ENCODE measurements at places on chromosomes 4 and X.

DNA sequence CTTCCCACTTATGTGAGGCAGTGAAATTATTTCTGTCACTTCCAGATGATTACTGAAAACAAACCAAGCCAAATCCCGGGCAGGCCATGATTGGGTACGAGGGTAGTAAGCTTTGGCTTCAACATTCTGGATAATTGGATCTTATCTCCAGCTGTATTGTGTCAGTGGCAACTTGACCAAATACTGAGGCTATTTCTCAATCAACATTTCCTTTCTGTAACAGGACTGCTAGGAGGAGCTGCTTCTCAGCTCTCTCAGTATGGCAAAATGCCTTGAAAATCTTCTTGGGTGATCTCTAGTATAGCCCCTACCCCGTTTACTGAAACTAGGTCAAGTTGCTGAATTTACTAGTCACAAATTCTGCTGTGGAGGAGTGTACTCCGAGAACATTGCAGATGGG, 169.3 kb upstream of the FRMPD4 start:
- no peak for DNase-seq

DNA sequence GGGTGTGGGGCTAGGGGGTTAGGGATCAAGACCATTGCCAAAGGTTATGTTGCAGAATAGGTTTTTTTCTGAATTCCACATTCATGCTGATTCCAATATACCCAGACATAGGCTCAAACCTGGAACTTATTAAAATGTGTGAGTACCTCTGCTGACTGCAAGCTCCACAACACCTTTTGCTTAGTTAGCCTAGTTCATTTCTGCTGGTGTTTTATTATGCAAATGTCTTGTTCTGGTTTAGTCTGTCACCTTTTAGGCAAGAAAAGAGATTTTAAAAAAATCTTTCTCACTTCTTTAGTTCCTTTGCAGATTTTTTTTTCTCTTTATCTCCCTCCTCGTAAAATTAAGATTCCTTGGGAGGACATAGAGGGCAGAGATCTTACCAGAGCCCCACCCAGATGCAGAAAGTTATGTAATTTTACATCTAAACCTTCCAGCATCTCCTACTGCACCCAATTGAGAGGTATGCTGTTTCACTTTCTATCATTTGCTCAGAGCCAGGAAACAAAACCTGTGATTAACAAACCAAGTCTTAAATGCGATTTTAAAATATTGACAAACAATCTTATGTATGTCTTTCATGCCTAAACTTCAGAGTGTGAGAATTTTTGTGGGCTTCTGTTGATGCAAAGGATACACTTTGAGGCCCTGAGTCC, 190.7 kb upstream of the CLNK start:
- no peak for DNase-seq

DNA sequence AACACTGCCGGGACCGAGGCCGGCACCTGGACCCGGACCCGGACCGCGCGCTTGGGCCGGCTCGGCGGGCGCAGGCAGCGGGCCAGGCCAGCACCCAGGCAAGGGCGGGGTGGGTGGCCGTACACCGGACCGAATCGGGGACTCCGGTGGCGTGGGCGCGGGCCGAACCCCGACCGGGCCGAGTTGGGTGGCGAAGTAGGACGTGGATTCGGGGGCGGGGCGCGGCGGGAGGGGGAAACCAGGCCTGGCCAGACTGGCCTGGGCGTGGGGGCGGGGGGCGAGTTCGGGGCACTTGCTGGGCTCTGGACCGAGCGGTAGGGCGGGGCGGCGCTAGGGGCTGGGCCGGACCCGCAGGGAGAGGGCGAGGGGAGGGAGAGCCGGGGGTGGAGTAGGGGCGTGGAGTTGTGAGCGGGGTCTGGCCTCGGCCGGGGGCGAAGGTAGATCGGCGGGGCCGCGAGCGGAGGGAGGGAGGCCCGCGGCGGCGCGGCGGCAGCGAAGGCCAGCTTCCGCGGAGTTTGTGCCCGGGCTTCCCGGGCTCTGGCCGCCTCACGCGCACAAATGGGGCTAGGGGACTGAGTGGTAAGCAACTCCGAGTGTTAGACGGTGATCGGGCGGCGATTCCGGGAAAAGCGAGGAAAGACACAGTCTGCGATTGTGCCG, 1.8 kb upstream of the BCORL1 start:
- DNase-seq: peak; percentile 38

DNA sequence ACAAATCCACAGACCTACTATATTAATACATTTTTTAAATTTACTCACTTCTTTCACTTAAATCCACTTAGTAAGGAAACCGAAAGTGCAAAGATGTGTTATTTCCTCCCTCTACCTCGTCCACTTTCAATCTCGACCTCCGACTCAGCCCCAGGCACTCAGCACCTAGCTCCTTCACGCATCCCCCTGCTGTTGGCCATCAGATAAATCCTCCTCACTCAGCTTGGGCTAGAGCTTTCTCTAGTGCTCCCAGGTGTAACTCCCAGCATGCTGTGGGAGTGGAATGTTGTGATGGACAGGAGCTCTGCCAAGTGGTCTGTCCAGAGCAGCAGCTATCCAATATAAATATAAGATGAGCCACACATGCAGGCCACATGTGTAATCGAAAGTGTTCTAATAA, 26.7 kb upstream of the TEC start:
- DNase-seq: no peak

GRCh38 chr4:60737858-60738257, 462.3 kb upstream of the ADGRL3 start:
- peak; percentile 65 for DNase-seq

DNA sequence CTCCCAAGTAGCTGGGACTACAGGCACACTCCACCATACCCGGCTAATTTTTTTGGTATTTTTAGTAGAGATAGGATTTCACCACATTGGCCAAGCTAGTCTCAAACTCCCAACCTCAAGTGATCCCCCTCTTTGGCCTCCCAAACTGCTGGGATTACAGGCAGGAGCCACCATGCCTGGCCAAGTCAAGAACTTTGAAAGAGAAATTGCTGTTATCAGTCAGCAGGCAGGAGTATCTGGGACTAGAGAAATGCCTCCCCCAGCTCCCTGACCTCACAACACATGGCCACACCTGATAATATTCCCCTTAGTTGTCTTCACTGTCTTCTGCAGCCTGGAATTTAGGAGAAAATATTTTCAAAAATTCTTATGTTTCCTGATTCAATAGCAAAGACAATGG, 7.4 kb downstream of the TXK start:
- DNase-seq: no peak

DNA sequence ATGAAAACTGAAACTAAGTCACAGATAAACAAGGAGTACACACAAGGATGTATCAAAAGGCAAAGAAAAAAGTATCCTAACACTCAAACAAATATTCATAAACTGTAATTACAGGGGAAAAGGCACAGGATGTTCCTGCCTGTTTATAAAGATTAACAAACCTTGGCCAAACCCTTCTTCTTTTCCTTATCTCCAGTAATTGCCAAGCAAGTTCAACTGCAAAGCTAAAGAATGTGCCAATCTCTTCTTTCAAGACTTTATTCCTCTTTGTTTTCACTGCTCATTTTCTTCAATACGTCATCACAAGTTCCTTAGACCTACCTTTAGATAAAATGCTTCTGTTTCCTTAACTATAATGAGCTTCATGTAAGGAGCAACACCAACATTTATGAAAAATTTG, 171.2 kb downstream of the AMELX start:
- no peak for DNase-seq

GRCh38 chrX:16628946-16629595, 20.9 kb upstream of the S100G start:
- DNase-seq: no peak

- no peak for DNase-seq
Observed at GRCh38 chr4:86358257-86358656, 1.6 kb downstream of the MAPK10 start.

All from ELR (cell line).